Fibroblast of the conjunctiva (primary cell): ENCODE measurements at places on chromosomes 5 and 9.
A peak's percentile ranks its signal among the peaks of the same experiment; 100 is the strongest.

GRCh38 chr5:80127116-80127552 is 92.0 kb downstream of the THBS4 start:
- DNase-seq, result no peak

DNA sequence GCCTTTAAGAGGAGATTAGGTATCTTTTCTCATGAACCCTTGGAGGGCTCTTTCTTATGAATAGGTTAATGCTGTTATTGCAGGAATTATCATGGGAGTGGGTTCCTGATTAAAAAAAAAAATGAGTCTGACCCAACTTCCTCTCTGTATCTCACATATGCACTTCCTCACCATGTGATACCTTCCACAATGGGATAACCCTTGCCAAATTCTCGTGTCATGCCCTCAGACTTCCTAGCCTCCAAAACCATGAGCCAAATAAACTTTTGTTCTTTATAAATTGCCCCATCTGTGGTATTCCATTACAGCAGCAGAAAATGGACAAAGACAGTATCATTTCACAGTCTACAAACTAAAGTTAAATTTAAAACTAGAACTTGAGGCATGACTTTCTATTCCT is 1.0 kb downstream of the OR1B1 start:
- DNase-seq, result no peak

GRCh38 chr9:132023419-132024180 is 56.1 kb downstream of the MED27 start:
- no peak for DNase-seq

- no peak for DNase-seq
Observed at GRCh38 chr5:68661237-68661636, 432.6 kb upstream of the SLC30A5 start.

- no peak for DNase-seq
Observed at GRCh38 chr9:4146293-4146692, 153.6 kb downstream of the GLIS3 start.

GRCh38 chr9:100441911-100442361 is 15.0 kb downstream of the MSANTD3 start:
- DNase-seq, result no peak

DNA sequence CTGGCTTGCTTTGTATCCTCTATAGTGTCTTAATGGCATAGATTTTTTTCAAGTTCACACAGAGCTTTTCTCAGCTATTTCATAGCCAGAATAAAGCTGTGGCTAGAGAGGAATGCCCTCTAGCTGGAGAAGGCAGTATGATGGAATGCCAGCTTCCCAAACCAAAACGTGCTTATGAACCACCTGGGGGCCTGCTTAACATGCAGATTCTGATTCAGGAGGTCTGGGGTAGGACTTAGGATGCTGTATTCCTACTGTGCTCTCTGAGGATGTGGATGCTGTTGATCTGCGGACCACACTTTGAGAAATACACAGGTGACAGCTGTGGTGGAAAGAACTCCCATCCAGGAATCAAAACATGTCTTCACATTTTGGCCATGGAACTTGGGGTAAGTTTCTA is 49.9 kb upstream of the DPYSL3 start:
- DNase-seq, result no peak

DNA sequence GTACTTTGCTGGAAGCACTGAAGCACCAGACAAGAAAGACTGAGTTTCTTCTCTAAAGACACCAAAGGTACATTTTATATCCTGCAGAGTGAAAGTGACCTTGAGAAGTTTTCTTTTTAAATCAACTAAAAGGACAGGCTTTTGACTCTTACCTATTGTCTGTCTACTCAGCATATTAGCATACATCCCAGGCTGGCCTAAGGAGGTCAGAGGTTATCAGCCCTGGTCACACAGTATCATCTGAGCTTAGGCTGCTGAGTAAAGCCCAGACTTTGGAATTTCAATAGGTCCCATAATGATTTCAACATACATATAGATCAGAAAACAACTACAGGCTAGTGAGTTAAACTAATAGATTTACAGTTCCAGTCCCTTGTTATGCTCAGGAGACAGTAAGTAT is 10.1 kb upstream of the CDH9 start:
- no peak for DNase-seq

- peak; percentile 61 for DNase-seq
Observed at GRCh38 chr9:16309469-16310271, 560.8 kb downstream of the BNC2 start.
